ENCODE measurements at places on chromosomes 6 and 20. TPM values are rescaled to one million over a fixed set of nuclear protein-coding genes. Genes with fewer than 3 reads are reported as not detected.

GRCh38 chr6:34237722-34238584 lies 1.3 kb downstream of the HMGA1 start:
- DNase-seq = no peak

The DEFB132 gene
- not detected for total RNA-seq

DNA sequence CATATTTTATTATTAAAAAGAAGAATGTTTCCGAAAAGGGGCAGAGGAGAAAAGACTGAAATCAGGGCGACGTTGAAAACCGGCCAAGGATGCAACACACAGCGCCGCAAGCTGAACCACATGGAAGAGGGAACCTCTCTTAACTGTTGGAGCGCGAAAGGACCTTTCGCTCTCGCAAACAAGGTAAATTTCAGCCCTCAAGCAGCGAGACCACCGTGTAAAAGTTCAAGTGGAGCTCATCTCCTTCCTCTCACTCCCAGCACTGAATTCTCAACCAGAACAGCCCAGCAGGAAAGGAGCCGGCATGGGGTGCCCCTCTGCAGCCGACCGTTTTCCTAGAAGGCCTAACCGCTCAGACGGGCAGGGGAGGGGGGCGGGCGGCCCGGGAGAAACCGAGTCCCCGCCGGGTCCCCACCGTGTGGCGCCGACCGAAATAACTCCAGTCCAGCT lies 621 bp downstream of the GPR63 start:
- no peak for DNase-seq

The SLC35F1 gene
- total RNA-seq = 9.9 TPM

DNA sequence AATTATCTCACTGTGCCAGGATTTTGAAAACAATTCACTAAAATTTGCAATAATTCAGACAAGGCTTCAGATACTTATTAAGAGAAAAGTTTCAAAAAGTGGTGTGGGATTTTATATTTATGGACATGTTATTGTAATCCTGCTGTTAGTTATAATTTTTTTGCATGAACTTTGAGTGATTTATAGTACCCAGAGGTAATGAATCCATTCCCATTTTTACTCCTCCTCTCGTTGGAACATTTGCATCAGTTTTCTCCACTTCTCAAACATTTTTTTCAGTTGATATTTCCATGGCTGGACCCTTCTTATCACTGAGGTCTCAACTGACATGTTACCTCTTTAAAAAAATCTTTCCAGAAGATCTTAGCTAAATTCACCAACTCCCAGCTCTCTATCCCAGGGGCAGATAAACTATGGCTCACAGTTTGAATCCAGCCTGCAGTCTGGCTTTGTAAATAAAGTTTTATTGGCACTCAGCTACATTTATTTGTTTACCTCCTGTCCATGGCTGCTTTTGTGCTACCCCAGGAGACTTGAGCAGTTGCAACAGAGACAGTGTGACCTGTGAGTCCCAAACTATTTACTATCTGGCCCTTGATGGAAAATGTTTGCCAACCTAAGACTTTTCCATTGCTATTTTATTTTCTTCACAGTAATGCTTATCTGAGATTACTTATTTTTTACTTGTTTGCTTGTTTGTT lies 83.4 kb downstream of the TSHZ2 start:
- no peak for DNase-seq

- no peak for DNase-seq
Observed at GRCh38 chr6:143721642-143722041, 43.9 kb downstream of the PHACTR2 start.

DNA sequence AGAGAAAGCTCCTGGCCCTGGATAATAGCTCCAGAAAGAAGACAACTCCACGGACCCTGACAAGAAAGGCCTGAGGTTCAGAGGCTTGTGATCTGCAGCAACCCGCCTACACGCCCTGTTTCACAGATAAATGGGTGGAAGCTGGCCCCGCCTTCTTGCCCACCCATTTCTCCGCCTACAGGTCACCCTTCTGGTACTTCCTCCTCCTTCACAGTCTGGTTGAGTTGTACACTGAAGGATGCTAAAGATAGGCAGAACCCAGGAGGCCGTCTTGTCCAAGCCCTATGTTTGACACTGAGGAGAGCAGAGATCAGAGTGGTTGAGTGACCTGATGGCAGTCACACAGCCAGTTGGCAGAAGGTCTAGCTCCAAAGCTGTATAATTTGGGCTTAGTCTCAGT lies 34.2 kb upstream of the MDGA1 start:
- no peak for DNase-seq

DNA sequence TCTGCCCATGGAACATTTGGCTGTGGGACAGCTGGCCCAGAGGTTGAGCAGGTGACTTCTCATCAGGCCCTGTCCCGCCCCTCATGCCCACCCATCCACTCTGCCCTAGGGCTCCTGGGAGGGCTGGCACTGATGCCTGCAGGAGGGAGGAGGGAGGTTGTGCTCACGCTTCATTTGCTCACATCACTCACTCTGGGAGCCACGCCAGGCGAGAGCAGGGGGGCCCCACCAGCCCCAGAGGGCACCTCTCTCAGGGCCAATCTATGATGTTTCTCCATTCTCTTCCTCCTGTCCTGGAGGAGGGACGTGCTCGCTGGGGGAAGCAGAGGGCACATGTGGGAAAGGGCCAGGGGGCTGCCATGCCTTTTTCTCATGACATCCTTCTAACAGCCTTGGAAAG lies 10.9 kb upstream of the GLP1R start:
- DNase-seq = no peak

GRCh38 chr20:36543184-36544133 lies 2.1 kb downstream of the MYL9 start:
- DNase-seq = peak; percentile 91

GRCh38 chr6:136683209-136683941 lies 108.9 kb downstream of the MAP3K5 start:
- DNase-seq = no peak

GRCh38 chr6:154378518-154378917 lies 21.9 kb upstream of the IPCEF1 start:
- DNase-seq = no peak

DNA sequence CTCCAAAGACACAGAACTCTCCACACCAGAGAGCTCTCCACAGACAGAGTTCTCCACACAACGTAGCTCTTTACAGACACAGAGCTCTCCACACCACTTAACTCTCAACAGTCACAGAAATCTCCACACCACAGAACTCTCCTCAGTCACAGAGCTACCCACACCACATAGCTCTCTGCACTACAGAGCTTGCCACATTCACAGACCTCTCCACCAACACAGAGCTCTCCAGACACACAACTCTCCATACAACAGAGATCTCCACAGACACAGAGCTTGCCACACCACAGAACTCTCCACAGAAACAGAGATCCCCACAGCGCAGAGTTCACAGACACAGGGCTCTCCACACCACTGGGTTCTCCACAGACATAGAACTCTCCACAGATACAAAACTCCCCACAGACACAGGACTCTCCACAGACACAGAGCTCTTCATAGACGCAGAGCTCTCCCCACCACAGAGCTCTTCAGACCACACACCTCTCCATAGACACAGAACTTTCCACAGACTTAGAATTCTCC lies 52.5 kb downstream of the ERMARD start:
- DNase-seq = no peak

DNA sequence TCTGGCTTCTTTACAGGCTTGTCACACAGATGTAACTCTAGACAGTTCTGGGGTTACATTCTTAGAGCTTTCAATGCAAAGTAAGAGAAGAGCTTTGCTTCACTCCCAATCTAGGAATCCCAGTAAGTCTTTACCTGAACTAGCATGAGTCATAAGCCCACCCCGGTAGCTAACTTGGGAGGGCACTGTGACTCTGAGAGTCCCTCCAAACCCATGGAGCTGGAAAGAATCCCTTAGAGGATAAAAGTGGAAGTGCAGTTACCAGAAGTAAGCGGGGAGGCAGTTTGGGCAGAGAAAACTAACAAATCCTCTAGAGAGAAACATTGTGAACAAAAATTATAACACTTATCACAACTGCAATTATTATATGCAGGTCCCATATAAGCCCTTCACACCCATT lies 84.0 kb upstream of the SMLR1 start:
- DNase-seq = no peak

DNA sequence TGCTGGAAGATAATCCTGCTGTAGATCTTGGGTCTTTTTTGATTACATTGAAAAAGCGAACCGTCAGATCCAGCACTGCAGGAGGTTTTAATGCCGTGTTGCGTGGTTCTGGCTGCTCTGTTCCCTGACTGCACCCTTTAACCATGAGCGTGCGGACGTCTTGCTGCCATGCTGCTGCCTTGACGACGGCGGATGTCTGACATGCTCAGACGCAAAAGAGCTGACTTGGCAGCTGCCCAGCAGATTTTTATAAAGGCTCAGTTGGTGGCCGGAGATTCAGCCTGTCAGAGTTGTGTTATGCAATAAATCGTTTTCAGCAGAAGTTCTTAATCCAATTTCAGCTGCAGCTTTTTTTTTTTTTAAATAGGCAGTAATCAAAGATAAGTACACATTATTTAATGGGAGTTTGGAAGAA lies 119.4 kb downstream of the JARID2 start:
- peak; percentile 76 for DNase-seq

DNA sequence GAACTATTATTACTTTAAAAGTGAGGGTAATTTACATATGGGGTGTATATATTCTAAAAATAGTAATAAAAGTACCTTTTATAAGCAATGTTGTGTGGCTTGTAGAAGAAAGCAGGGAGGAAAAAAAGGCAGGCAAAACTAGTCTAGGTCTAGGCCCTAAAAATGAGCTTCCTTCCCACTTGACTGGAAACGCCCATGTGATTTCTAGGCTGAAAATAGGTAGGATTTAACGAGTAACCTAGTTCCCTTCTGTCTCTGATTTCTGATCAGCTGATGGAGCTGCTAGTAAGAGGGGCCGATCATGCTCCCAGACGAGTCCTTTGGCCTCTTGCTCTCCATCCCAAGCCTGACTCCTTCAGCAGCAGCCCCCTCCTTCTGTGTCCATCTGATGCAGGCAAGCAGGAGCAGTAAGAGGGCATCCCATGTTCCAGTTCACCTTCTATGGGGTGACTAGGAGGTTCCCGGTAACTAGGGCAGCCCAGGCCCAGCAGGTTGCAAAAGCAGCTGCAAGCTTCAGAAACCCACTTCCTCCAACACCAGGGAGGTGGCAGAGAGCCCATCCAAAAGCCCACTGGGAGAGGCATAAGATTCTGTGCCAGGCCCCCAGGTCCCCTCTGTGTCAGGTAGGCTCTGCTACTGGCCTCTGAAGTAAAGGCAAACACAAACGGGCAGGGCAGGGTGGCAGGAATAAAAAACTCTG lies 24.4 kb downstream of the TBC1D20 start:
- DNase-seq = no peak

The TNFAIP3 gene
- 33.3 TPM for total RNA-seq

GRCh38 chr20:2688041-2688591 lies 4.5 kb upstream of the EBF4 start:
- peak; percentile 29 for DNase-seq

GRCh38 chr6:33156561-33156960 lies 35.7 kb downstream of the COL11A2 start:
- DNase-seq = no peak

DNA sequence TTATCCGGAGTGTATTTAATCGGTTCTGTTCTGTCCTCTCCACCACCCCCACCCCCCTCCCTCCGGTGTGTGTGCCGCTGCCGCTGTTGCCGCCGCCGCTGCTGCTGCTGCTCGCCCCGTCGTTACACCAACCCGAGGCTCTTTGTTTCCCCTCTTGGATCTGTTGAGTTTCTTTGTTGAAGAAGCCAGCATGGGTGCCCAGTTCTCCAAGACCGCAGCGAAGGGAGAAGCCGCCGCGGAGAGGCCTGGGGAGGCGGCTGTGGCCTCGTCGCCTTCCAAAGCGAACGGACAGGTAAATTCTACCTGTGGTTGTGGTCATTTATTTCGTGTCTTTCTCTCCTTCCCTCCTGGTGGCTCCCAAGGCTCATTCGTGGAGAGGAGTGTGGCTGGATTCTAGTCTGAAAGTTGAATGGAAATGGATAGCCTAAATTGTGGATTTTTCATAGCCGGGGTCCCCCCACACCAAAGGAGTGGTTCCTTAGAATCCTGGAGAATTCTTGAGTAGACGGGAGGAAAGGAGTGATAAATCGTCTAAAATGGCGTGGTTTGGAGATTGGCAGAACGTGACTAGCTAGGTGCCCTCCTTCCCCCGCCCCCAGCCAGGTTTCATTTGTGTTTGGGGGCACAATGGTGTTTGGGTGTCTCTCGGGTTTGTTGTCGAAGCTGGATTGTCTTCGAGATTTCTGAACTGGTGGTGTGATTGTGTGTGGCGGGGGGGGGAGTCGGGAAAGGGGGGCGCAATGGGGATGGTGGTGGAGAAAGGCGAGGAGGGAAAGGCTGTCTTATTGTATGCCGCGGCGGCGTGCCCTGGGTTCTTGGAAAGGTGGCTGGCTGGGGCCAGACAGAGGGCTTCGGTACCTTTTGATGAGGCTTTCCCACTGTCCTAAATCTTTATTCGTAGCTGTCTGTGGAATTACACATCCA lies 673 bp downstream of the MARCKS start:
- DNase-seq = peak; percentile 44

DNA sequence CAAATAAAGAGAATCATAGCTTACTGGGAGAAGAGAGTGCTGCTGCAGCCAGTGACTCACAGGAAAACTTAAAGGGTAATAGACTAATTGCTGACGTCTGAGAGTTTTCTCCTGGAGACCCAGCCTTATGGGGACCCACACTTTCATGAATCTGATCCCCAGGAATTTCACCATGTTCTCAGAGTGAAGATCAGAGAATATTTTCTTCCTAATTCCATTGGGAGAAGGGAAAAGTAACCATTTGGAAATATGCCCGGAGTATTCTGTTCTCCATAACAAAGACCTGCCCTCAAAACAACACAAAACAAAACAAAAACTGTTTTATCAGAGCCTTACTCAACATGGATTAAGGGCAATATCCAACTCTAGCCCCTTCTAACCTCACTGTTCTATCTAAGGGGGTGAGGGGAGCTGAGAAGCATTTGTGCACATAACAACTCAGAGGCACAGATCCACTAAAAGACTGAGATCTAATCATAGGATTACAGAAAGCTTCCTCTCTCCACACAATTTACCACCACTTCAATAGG lies 168.2 kb upstream of the SSTR4 start:
- no peak for DNase-seq

The TNF gene
- 0.49 TPM for total RNA-seq

The SLC17A9 gene
- 0.33 TPM for total RNA-seq

The BTNL2 gene
- total RNA-seq = not detected

Data from heart right ventricle (tissue), 16 donors.